Tongue (tissue), 3 donors: ENCODE measurements at places on chromosomes 2 and 18. TPM values are rescaled to one million over a fixed set of nuclear protein-coding genes. Genes with fewer than 3 reads are reported as not detected.

The ACOXL gene
- total RNA-seq: not detected

The SLC66A2 gene
- total RNA-seq: 29.0 TPM

The FAM117B gene
- total RNA-seq: 8.1 TPM

The ERFE gene
- 14.1 TPM for total RNA-seq

- DNase-seq: no peak
These were observed 338.6 kb upstream of the SOX11 start for GRCh38 chr2:5353565-5353964.

- peak; percentile 56 for DNase-seq
These were observed 554 bp downstream of the FEV start for GRCh38 chr2:218984239-218985020.

DNA sequence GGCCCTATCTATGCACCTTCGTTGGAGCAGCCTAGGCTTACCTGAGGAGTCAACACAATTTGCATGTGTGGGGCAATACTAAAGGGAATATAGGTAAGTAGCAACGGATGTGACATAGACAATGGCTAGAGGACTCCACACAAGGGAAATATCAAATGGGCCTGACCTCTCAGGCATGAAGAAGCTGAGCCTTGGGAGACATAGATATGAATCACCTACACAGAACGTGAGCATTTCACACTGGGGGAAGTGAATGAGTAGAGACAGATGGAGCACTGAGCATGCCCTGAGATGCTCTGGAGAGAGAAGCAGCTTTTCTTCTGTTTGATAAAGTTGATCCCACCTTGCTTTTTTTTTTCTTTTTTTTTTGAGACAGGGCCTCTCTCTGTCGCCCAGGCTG is 97.9 kb downstream of the ATL2 start:
- DNase-seq: no peak

- no peak for DNase-seq
These were observed 20.2 kb upstream of the CCDC178 start for GRCh38 chr18:33460681-33461080.

GRCh38 chr2:43196768-43197587 is 29.4 kb downstream of the ZFP36L2 start:
- DNase-seq: no peak

DNA sequence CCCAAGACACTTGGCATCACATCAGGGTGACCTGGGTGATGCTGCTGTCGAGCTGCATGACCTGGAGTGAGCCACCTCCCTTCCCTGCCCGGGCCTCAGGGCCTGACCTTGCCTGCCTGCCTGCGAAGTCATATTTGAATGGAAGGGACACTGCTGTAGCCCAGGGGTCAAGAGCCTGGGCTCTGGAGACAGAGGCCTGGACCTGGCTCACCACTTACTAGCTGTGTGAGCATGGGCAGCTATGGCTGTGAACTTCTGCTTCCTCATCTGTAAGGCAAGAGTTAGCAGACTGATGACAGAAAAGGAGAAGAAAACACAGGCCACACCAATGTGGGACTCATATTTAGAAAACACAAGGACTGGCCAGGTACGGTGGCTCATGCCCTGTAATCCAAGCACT is 118.7 kb downstream of the ZFP36L2 start:
- DNase-seq: no peak

GRCh38 chr2:196263181-196263747 is 91.9 kb upstream of the STK17B start:
- DNase-seq: no peak

GRCh38 chr18:13376298-13376840 is 157.8 kb downstream of the LDLRAD4 start:
- DNase-seq: no peak

DNA sequence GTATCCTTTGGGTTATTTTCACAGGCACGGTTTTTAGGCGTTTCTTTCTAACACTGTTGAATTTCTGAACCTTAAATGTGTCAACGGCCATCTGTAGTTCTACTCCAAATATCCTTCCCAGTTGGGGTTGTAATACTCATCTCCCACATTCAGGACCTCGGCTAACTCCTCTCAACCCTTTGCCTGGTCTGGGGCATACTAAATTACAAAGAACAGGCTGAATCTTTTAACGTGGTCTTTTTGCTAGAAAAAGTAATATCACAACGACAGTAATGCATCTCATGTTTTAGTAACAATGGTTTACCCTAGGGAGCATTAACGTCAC is 2.1 kb downstream of the RPRM start:
- peak; percentile 22 for DNase-seq

DNA sequence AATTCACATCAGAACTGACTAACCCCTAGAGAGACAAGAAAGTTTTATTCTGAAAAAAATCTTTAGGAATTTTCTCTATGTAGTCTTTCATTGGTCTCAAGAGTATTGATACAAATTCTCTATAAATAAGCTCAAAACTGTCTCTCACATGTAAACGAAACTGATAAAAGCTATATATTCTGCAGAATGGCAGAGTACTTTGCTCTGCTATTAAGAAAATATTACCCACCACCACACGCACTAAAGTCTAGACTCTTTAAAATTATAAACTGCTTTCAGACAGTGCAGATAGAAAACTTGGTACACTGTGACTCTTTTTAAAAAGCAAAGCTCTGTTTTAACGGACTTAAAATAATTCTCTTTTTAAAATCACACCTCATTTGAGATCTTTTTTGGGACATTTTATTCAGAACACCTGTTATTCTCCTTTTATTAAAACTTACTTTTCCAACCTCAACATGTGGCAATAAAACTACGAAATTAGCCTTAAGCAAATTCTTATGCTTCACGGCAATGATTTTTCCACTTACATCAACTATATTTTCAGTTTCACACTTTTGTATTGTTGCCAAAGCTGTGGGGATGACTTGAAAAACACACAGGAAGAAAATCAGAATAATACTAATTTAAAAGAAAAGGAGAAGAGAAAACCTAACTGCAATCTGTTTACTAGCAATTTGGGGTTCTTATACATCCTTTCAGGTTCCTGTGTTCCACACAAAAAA is 58.0 kb downstream of the CCDC88A start:
- DNase-seq: peak; percentile 2

- no peak for DNase-seq
These were observed 235.6 kb downstream of the ICOS start for GRCh38 chr2:204172145-204172600.
